Ascending aorta (tissue), 2 donors: ENCODE measurements at places on chromosomes 12 and 14.

DNA sequence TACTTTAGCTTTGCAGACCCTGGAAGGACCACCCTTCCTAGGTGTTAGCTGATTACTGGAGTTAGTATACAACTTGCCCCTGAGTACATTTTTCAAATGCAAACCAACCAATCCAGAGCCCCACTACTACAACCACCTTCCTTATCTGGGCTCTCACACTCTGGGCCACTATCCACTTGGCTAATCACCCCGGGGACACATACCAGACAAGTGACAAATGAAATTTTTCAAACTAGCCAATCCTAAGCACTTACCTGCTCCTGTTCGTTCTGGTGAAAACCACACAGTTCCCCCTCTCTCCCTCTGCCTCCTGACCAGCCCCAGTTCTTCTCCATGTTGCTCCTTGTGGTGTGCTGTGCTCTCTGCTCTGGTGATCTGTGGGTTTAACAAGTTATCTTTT lies 140.4 kb downstream of the CNTN1 start:
- DNase-seq = no peak
- H3K4me1 ChIP-seq = no peaks in the 10 kb centered on the region
- H3K27me3 ChIP-seq = no peaks in the 10 kb centered on the region
- no peaks in the 10 kb centered on the region for H3K36me3 ChIP-seq
- no peak overlapping the region for H3K27ac ChIP-seq
- H3K4me3 ChIP-seq = no peak overlapping the region

GRCh38 chr12:8644345-8645248 lies 18.0 kb downstream of the MFAP5 start:
- H3K4me1 ChIP-seq = no peaks in the 10 kb centered on the region
- no peaks in the 10 kb centered on the region for H3K36me3 ChIP-seq
- H3K4me3 ChIP-seq = no peak overlapping the region
- H3K27ac ChIP-seq = no peak overlapping the region
- DNase-seq = no peak

GRCh38 chr14:92203116-92203515 lies 81.3 kb downstream of the CPSF2 start:
- no peaks in the 10 kb centered on the region for H3K4me1 ChIP-seq
- H3K36me3 ChIP-seq = no peaks in the 10 kb centered on the region
- no peak overlapping the region for H3K27ac ChIP-seq
- no peak overlapping the region for H3K4me3 ChIP-seq
- no peaks in the 10 kb centered on the region for H3K27me3 ChIP-seq

DNA sequence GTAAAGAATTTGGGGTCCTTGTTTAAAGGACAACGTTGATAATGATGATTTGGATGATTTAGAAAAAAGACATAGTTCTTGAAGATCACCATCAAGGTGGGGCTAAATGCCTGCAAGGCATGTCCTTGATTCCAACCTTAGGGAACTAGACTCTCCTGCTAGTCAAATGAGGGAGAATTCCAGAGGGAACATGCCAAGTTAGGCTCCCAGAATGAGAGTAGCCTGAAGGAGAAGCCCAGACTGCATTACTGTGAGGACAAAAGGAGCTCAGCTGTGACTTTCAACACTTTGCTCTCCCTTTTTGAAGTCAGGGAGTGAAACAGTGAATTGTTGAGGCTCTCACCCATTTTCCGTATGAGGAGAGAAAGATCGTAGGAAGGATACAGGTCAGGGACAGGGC lies 95.2 kb upstream of the TBX3 start:
- no peak overlapping the region for H3K4me3 ChIP-seq
- no peaks in the 10 kb centered on the region for H3K36me3 ChIP-seq
- no peaks in the 10 kb centered on the region for H3K4me1 ChIP-seq
- H3K27me3 ChIP-seq = no peaks in the 10 kb centered on the region
- no peak for DNase-seq
